ENCODE measurements at places on chromosomes 13 and 19.

- DNase-seq, result no peak
These were observed 7.2 kb upstream of the USF2 start for GRCh38 chr19:35261356-35262100.

- no peak for DNase-seq
These were observed 27.1 kb downstream of the IZUMO4 start for GRCh38 chr19:2123682-2124387.

DNA sequence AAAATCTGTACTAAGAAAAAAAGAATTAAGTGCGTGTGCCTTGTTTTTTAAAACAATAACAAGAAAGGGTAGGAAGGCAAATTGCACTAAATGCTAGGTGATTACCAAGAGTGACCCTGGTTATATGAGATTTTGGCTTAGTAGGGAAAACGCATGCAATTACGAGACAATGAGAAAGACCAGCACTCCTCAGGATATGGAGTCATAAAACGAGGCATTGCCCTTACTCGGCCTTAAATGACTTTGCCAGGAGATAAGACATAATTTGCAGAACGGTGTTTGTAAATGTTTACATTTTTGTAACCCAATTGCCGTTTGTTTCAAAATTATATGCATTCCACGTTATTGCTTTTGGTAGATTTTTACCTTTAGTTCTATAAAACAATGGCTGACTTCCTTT is 179.8 kb downstream of the RBM26 start:
- no peak for DNase-seq

- DNase-seq, result no peak
These were observed 255.1 kb downstream of the TBC1D4 start for GRCh38 chr13:75226733-75227435.

- no peak for DNase-seq
These were observed 7.8 kb downstream of the ABCA7 start for GRCh38 chr19:1047696-1048147.

DNA sequence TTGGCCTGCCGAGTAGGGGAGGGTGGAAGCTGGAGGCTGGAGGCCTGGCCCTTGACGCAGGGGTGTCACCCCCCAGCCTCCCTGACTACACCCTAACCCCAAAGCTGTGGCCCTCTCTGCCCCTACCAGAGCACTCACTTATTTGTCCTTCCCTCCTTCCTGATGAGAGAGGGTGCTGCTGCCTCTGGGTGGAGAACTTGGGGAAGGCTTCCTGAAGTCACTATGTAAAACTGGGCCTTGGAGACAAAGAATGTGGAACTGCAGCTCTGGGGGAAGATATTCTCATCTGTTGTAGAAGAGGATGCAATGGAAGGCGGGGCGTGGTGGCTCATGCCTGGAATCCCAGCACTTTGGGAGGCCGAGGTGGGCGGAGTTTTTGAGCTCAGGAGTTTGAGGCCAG is 485.2 kb downstream of the ZNF536 start:
- no peak for DNase-seq

- no peak for DNase-seq
These were observed 63.1 kb downstream of the SPATA13 start for GRCh38 chr13:24223341-24224231.

DNA sequence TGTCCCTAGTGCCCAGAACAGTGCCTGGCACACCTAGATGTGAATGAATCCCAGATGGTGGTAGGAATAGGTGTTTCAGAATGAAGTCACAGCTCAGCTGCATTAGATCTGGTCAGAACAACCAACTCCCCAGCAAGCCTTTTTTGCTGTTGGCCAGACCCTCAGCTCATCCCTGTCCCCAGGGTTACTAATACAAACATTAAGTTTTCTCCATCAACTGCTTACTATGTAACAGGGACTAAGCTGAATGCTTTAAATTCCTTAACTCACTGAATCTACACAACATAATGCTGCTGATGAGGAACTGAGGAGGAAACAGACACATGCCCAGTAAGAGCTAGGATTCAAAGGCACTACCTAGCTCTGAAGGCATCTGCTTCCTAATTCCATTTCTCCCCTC is 18.8 kb downstream of the SMG9 start:
- DNase-seq, result no peak

DNA sequence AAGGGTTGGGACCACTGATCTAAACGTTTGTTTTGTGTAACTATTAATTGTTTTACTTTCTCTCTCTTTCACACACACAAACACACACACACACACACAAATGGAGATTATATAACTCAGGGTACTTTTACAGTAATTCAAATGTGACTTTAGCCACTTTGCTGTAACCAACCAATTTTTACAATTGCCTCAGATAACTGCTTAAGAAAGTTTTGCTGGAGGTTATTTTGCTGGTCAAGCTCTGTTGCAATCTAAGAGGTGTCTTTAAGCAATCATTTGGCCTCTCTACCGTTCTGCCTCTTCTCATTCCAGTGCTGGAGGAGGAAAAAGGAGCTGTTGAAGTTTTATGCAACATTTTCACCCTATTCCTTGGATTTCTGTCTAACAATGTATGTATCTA is 63.0 kb downstream of the TBC1D4 start:
- no peak for DNase-seq

Data from CD4-positive, alpha-beta T cell treated with Interleukin-12 subunit alpha and Interleukin-12 subunit beta, for 1 hour (primary cell).